NCI-H1105 (cell line): ENCODE measurements at places on chromosomes 6 and 20.

GRCh38 chr6:106763361-106763760 is 134.0 kb downstream of the QRSL1 start:
- no peak for DNase-seq

GRCh38 chr6:46186583-46186982 is 15.8 kb upstream of the ENPP5 start:
- DNase-seq = no peak

DNA sequence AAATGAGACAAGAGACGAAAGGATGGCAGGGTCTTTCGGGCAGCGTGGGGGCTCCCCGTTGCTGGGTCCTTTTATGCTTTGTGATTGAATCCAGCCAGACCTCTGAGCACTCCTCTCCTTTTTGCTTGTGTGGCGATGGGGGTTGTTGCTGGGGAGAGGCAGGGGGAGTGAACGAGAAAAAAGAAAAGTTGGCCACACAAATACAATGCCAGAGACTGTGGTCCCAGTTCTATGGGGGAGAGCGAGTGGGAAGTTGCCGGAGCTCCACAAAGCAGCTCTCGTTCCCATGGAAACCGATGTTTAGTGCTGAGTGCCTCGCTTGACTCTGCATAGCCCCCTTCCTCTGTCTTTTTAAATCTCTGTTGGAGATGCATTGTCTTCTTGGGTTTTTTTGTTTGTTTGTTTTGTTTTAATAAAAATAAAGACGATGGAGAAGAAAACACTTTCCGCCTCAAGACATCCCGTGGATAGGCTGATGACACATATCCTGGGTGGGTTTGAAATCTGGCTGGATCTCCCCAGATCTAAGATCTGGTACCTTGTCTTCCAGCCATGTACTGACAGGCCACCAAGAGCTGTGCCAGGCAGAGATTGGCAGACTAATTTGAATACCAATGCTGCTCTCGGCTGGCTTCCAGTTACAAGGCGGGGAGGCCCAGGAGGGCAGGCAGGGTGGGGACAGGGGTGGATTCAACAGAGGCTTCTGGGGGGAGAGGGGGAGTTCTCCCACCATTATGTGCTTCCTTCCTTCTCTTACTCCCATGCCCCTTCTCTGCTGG is 529.3 kb downstream of the QKI start:
- DNase-seq = no peak

GRCh38 chr20:62860391-62860923 is 1.2 kb downstream of the TCFL5 start:
- DNase-seq = no peak

DNA sequence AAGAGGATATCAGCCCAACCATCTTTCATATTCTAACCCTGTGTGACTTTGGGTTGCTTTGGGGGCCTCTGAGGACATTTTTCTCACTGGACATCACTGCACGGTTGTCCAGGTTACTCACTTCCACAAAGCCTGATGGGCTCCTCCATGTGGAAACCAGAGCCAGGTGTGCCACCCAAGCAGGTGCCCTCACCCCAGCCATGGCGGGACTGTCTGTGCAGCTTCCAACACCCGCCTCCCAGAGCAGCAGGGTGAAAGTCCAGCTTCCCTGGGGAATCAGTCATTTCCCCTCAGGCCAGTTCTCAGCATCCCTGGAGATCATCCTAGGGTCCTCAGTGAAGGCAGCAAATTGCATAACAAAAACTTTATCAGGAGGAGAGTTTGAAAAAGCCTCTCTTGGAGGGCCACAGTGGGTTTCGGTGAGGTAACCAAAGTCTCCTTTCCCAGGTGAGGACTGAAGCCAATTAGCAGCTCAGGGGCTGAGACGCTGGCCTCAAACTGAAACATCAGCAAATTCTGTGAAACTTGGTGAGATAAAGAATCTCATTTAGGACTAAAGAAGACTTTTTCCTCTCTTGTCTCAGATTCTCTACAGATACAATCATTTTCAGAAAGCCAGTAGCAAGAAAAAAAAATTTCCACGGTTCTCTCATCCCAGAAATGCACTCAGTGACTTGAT is 289.6 kb upstream of the CDH4 start:
- DNase-seq = no peak

DNA sequence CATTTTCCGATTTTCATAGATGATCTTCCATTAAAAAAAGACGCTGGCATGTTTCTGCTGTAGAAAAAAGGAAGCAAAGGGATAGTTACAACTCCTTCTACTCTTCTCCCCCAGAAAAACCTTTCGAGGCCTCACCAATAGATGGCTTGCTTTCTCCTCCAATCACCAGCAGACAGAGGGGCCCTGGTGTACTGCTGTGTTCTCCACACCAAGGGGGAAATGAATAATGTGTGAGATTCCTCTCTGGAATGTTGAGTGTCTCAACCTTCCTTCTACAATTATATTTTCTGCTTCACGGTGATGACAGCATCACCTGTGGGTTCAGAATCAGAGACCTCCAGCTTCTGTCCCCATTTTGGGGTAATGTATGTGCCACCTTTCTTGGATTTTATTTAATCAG is 185.7 kb upstream of the FLRT3 start:
- DNase-seq = no peak
